GM12878 (cell line): ENCODE measurements at places on chromosomes 1 and 21.

DNA sequence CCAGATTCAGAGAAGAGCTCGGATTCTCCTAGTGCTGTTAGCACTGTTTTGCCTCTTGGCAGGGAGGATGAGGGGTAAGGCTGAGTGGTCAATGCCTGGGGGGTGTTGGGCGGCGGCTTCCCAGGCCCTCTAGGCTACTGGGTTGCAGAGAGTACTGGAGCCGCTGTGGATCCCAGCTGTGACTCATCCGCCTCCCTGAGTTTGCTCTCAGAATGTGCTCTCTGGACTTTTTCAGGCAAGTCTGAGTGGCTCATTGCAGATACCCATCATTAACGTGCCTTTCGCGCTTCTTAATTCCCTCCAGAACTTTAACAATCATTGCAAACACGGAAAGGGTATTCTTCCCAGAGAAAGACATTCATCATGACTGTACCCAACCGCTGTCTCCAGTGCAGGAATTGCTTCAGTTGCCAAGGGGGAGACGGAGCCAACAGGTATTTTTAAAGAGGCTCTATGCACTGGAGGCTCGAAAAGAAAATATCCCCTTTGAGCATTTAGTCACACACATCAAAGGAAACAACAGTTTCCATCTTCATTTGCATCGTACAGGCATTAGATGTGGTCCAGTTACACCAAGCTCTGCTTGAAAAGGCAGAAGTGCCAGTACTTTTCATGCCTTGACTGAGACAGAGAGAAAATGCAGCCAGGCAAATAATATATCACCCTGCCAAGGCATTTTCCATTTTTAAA is 14.4 kb upstream of the CAMTA1 start:
- DNase-seq, result no peak

- no peak for DNase-seq
Measured at GRCh38 chr1:98662356-98662670, 792 bp downstream of the SNX7 start.

GRCh38 chr1:95382000-95382786 is 148.2 kb downstream of the RWDD3 start:
- DNase-seq, result no peak

DNA sequence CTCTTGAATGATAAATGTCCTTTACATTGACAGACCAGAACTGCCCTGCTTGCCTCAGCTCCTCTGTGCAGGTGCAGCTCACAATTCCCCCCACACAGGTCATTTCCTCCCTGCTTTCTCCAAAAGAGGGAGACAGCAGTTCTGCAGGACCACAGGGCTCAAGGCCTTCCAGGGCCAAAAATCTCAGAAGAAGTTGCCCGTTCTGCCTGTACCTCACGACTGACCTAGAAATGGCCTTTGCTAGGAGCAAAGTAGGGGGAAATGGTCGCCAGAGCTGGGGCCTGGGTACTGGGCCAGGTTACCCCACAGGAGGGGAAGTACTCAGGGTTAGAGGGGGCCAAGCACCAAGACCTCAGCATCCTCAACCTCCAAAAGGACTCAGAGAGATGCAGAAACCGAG is 11.1 kb downstream of the RNU1-2 start:
- no peak for DNase-seq

DNA sequence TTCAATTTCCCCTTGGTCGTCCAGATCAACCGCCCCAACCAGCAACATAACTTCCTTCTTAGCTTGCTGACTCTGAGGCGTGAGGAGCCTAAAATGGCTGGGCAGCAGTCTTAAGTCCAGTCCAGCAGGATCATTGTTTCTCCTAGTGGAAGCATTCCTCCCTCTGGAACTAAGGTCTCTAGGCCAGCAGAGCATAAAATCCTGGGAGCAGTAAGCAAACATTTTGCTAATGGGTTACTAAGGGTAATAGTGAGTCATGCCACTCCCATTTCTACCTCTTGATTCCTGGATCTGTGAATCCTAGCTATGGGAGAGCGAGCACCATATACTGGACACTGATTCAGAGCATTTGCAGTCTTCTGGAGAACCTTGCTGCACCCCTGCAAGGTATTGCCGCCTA is 59.9 kb downstream of the ADSS2 start:
- DNase-seq, result no peak
